ENCODE measurements at places on chromosomes 4 and X. TPM values are rescaled to one million over a fixed set of nuclear protein-coding genes. Genes with fewer than 3 reads are reported as not detected.

TMSB15A gene
- 0.42 TPM for total RNA-seq

DNA sequence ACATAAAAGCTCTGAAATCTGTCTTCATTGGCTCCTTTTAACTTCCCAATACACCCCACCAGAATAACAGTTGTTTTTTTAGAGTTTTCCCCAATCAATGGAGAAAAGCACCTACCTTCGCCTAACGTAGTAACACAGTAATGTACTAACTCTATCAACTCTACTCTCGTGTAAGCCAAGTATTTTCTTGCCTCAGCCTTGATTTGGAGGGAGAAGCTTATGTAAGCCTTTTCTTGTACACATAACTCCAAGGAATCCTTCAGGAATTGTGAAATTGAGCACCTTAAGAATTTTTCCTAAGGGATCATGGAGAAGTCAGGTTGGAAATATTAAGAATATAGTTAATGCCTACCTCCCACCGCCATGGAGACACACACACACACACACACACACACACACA, 181.2 kb downstream of the RAPGEF2 start:
- no peak for DNase-seq

GRCh38 chrX:151815398-151815797, 80.9 kb downstream of the CNGA2 start:
- DNase-seq, result no peak

DNA sequence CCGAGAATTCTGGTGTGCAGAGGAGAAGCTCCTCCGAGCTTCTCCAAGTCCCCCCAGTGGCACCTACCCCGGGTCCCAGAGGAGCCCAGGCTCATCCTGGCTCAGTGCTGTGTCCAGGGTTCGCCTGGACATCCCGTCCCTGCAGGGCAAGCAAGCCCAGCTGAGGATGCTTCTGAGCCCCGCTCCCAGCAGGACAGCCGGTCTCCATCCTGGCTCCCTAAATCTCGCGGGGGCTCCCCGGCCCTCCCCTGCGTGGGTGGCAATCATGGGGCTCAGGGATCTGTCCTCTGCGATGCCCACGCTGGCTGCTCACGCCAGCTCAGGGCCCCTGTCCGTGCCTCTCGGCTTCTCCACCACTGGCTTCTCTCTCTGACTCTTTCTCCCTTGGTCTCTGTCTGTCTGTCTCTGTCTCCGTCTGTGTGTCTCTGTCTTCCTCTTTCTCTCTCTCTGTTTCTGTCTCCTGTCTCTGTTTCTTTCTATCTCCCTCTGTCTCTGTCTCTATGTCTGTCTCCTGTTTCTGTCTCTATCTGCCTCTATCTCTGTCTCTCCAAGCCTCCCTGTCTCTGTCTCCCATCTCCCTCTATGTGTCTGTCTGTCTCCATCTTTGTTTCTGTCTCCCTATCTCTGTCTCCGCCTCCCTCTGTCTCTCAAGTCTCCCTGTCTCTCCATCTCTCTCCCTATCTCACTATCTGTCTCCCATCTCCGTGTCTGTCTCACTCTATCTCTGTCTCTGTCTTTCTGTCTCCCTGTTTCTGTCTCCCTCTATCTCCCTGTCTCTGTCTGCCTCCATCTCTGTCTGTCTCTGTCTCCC, 27.8 kb upstream of the SLC25A6 start:
- DNase-seq, result no peak

- no peak for DNase-seq
Measured at GRCh38 chr4:29224911-29225310, 1495.3 kb upstream of the PCDH7 start.

DNA sequence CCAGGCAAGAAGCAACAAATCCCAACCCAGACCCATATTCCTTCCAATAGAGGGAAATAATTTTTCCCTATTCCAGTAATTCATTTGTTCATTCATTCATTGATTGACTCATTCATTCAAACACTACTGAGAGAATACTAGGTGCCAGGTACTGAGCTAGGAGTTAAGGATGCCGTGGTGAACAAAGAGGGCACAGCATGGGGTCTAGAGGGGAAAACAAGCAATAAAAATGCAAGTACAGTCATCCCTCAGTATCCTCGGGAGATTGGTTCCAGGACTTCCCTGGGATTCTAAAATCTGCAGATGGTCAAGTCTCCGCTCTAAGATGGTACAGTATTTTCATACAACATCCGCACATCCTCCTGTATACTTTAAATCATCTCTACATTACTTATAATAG, 18.7 kb downstream of the RASGEF1B start:
- DNase-seq, result no peak

DNA sequence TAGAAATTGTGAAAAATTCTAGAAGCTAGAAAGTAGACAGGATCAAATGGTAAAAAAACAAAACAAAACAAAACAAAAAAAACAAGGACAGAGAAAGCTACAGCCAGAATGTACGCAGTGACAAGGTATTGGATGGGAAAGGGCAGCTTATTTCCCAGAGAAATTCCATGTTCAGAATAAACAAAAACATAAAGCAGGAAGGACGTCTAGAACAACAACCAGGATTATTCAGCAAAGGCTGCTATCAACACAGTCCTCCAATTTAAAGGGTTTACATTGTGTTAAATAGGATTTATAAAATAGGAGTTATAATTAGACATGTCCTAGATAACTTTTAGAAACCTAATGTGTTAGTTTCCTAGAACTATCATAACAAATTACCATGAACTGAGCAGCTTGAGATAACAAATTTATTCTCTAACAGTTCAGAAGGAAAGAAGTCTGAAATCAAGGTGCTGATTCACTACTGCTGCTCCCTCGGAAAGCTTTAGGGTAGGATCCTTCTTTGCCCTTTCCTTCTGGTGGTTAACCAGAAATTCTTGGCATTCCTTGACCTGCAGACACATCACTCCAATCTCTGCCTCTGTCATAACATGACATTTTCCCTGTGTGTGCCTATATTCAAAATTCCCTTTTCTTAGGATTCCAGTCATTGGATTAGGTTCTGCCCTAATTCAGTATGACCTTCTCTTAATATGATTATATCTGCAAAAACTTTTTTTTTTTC, 175.6 kb downstream of the SNCA start:
- DNase-seq, result no peak

SLITRK2 gene
- total RNA-seq, result not detected

DNA sequence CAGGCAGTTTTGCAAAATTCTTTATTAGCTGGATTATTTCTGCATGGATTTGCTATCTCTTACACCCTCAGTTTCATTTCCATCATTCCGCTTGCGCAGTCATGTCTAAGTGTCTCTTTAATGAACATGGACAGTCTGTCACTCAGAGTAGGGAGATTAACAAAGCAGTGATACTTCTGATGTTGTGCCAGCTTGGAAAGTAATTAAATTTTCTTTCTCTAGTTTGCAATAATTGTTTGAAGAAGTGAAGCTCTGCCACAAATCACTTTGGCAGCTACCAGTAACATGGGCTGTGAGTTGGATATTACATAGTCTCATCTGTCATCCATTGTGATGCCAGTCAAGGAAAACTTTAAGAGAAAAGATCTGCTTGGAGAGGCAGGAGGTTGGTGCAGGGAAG, 324.8 kb upstream of the NWD2 start:
- DNase-seq, result no peak

DNA sequence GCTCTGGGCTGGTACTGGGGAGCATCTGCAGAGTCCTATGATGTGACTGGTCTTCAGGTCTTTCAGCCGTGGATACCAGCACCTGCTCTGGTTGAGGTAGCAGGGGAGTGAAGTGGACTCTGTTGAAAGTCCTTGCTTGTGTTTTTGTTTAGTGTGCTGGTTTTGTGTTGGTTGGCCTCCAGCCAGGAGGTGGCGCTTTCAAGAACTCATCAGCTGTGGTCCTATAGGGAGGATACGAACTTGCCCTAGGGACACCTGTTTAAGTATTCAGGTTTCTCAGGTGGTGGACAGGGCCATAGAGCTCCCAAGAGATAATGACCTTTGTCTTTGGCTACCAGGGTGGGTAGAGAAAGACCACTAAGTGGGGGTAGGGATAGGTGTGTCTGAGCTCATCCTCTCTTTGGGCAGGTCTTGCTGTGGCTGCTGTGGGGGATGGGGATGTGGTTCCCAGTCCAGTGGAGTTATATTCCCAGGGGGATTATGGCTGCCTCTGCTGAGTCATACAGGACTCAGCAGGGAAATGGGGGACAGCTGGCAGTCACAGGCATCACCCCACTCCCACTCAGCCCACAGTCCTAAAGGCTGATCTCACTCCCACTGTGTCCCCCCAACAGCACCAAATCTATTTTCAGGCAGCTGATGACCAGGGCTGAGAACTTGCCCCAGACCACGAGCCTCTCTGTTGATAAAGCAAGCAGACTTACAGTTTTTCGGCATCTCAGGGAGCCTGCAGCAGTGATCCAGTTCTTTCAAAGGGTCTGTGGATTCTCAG, 24.1 kb downstream of the MSMO1 start:
- no peak for DNase-seq
